ENCODE measurements at places on chromosomes 3 and 15. TPM values are rescaled to one million over a fixed set of nuclear protein-coding genes. Genes with fewer than 3 reads are reported as not detected.

- H3K27ac ChIP-seq: no peak overlapping the region
- peaks cover 36% of the 10 kb centered on the region for H3K36me3 ChIP-seq
- no peak overlapping the region for H3K4me3 ChIP-seq
- no peaks in the 10 kb centered on the region for H3K4me1 ChIP-seq
- DNase-seq: no peak
Measured at GRCh38 chr3:161275919-161276318, 54.8 kb downstream of the NMD3 start.

- DNase-seq: no peak
- peaks cover 5% of the 10 kb centered on the region for H3K36me3 ChIP-seq
- H3K4me3 ChIP-seq: no peak overlapping the region
- H3K27ac ChIP-seq: no peak overlapping the region
- no peaks in the 10 kb centered on the region for H3K4me1 ChIP-seq
Measured at GRCh38 chr3:108159865-108160264, 62.4 kb downstream of the IFT57 start.

DNA sequence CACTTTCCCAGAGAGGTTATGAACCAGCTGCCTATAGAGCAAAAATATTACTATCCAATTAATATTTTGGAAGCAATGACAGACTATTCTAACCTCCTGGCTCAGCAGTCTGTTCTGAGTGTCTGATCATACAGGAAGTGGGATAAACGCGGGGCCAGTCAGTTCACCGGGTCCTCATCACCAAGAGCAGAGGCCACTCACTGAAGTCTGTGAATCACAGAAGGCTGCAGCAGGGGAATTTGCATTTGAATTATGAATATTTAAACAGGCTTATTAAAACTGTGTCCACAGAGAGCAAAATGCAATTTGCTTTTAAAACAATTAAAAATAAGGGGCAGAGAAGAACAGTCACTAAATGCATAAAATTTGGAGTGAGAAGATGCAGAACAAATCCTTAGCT lies 305.2 kb downstream of the MCTP2 start:
- no peak overlapping the region for H3K4me3 ChIP-seq
- H3K27ac ChIP-seq: no peak overlapping the region
- H3K27me3 ChIP-seq: no peaks in the 10 kb centered on the region
- no peak for DNase-seq
- no peaks in the 10 kb centered on the region for H3K36me3 ChIP-seq

ARPP21 gene
- not detected for total RNA-seq

IL17RE gene
- total RNA-seq: 10.1 TPM

- H3K36me3 ChIP-seq: no peaks in the 10 kb centered on the region
- no peak overlapping the region for H3K27ac ChIP-seq
- no peak overlapping the region for H3K4me3 ChIP-seq
- no peak for DNase-seq
Measured at GRCh38 chr3:81968658-81969057, 207.2 kb upstream of the GBE1 start.

SERINC4 gene
- 0.20 TPM for total RNA-seq

- no peaks in the 10 kb centered on the region for H3K36me3 ChIP-seq
- no peak overlapping the region for H3K4me3 ChIP-seq
- H3K27ac ChIP-seq: no peak overlapping the region
- H3K4me1 ChIP-seq: peaks cover 15% of the 10 kb centered on the region
- no peak for DNase-seq
Measured at GRCh38 chr15:76994001-76994400, 925 bp upstream of the PSTPIP1 start.

DNA sequence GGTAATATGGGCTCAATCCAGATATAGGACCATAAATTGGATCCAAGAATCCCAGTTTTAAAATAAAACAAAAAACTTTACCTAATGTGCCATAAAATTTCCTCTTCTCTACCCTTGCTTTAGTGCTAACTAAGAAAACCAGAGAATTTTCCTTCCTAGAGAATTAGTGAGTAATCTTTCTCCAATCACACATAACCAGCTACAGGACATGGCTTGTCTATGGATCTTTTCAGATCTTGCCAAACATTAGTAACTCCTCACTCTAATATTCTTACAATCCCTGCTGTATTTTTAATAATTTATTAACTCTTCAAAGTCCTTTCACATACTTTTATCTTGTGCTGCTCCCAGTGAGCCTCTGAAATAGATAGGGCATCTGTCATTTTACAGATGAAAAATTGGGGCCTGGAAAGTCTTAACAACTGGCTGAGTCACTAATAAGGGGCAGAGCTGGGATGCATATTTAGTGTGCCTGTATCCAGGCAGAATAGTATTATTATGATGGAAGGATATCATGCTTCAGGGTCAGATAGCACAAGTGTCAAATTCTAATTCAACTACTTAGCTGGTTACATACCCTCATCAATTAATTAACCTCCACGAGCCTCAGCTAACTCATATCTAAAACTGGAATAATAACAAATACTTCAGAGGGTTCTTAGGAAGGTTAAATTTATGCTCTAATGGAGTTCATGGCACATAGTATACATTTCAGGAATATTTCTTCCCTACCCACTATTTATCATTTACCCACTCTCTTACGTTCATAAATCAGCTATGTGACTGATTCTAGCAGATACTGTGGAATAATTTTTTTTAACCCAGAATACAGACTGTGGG lies 5.6 kb downstream of the ZBED2 start:
- no peaks in the 10 kb centered on the region for H3K4me1 ChIP-seq
- no peak for DNase-seq
- no peaks in the 10 kb centered on the region for H3K36me3 ChIP-seq
- H3K27ac ChIP-seq: no peak overlapping the region

PIERCE2 gene
- 1.8 TPM for total RNA-seq

GRCh38 chr3:172666181-172666872 lies 44.5 kb downstream of the NCEH1 start:
- H3K27me3 ChIP-seq: no peaks in the 10 kb centered on the region
- no peak for DNase-seq
- H3K4me1 ChIP-seq: no peaks in the 10 kb centered on the region
- no peaks in the 10 kb centered on the region for H3K36me3 ChIP-seq
- no peak overlapping the region for H3K27ac ChIP-seq

- H3K4me1 ChIP-seq: no peaks in the 10 kb centered on the region
- DNase-seq: no peak
- H3K27me3 ChIP-seq: no peaks in the 10 kb centered on the region
Measured at GRCh38 chr15:67085237-67085817, 19.9 kb downstream of the SMAD3 start.

GRCh38 chr3:173618703-173619102 lies 221.2 kb downstream of the NLGN1 start:
- no peak for DNase-seq
- no peaks in the 10 kb centered on the region for H3K4me1 ChIP-seq
- no peaks in the 10 kb centered on the region for H3K36me3 ChIP-seq

DNA sequence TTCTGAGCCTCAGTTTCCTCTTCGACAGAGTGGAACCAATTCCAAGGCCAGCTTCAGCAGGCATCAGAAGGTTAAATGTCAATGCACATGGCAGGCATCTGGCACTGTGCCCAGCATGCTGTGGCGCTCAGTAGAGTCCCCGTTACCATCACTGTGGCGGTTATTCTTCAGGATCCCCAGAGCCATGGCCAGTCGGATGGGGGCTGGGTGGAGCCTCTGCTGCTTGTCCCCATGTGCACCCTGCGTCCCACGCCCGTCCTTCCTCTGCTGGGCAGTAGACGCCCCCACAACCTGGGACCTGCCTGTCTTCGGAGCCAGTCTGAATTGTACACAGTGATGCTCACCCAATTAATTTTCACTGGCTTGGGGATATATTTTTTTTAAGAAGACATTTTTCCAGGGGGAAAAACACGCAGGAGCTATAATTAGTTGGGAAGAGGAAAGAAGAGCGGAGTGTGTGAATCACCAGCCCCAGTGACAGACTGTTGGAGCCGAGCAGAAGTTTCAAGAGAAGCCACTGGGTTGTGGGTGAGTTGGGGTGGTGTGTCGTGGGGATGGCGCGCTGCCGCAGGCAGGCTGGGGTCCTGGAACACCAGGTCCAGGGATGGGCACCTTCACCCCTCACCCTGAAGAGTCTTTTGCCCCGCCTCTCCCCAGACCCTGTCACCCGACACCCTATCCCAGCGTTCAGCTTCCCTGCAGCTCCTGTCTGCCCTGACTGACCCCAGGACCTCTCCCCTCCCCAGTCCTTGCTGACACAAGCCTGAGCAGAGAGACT lies 26.8 kb upstream of the RPL29 start:
- no peaks in the 10 kb centered on the region for H3K4me1 ChIP-seq
- H3K27ac ChIP-seq: peak overlapping the region; percentile 94
- H3K4me3 ChIP-seq: no peak overlapping the region
- H3K27me3 ChIP-seq: no peaks in the 10 kb centered on the region
- H3K36me3 ChIP-seq: no peaks in the 10 kb centered on the region

GPR15 gene
- total RNA-seq: not detected

DNA sequence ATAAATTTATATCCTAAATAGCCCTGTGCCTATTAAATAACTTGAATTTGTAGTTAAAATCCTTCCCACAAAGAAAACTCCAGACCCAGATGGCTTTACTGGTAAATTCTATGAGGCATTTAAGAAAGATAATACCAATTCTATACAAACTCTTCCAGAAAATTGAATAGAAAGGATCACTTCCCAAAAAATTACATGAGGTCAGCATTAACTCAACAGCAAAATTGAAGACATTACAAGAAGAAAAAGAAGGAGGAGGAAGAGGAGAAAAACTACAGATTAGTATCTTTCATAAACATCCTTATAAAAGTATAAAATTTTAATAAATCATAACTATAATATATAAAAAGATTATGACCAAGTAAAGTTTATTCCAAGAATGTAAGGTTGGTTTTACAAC lies 29.4 kb upstream of the SLC6A11 start:
- H3K27ac ChIP-seq: no peak overlapping the region
- H3K4me3 ChIP-seq: no peak overlapping the region
- H3K36me3 ChIP-seq: no peaks in the 10 kb centered on the region

GRCh38 chr3:45100981-45101407 lies 45.2 kb downstream of the CDCP1 start:
- DNase-seq: no peak
- H3K4me1 ChIP-seq: no peaks in the 10 kb centered on the region
- no peaks in the 10 kb centered on the region for H3K36me3 ChIP-seq
- no peak overlapping the region for H3K27ac ChIP-seq
- no peak overlapping the region for H3K4me3 ChIP-seq

NDN gene
- total RNA-seq: 71.7 TPM

DNA sequence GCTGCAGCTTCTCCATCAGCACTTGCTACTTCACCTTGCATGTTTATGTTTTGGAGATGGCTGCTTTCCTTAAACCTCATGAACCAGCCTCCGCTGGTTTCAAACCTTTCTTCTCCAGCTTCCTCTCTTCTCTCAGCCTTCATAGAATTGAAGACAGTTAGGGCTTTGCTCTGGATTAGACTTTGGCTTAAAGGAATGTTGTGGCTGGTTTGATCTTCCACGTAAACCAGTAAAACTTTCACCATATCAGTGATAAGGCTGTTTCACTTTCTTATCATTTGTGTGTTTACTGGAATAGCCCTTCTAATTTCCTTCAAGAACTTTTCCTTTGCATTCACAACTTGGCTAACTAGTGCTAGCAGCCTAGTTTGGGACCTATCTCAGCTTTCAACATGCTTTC lies 11.7 kb upstream of the GNAT1 start:
- no peaks in the 10 kb centered on the region for H3K36me3 ChIP-seq
- no peak overlapping the region for H3K4me3 ChIP-seq
- H3K27ac ChIP-seq: no peak overlapping the region

DNA sequence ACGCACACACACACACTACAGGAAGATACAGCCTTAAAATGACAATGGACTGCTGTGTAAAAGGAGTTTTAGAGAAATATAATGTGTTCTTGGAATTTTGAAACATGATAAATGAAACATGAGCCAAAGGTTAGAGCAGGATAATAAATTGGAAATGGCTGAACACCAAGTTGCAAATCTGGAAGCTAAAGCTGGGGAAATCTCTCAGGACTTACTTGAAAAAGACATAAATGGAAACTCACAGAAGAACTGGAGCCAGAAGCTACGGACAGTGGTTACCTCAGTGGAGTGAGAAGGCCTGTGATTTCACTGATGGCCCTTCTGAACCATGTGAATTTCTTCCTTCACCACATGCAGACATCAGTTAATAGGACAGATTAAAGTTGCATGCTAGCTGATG lies 37.3 kb upstream of the ATP10A start:
- no peaks in the 10 kb centered on the region for H3K27me3 ChIP-seq
- no peak overlapping the region for H3K27ac ChIP-seq
